Gastrocnemius medialis (tissue), 4 donors: ENCODE measurements at places on chromosomes 1 and 21. TPM values are rescaled to one million over a fixed set of nuclear protein-coding genes. Genes with fewer than 3 reads are reported as not detected.

Gene NIT1
- 16.1 TPM for total RNA-seq

Gene OR2L8
- total RNA-seq, result not detected

DNA sequence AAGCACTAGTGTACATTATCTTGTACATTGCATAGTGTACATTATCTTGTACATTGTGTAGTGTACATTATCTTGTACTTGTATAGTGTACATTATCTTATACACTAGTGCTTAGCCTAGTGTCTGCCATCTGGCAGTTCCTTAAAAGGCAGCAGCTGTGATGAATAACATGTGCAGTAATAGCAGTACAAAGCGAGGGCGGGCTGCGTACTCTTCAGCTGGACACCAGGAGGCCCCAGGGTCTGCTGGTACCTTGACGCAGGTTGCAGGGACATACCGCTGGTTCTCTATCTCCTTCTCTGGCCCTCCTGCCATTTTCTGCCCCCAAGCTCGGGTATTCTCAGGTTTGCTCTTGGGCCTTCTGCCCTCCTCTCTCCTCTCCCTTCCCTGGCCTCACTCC lies 149.6 kb downstream of the SEC16B start:
- DNase-seq, result no peak
- H3K27me3 ChIP-seq, result no peaks in the 10 kb centered on the region
- H3K36me3 ChIP-seq, result no peaks in the 10 kb centered on the region
- no peak overlapping the region for H3K4me3 ChIP-seq
- H3K4me1 ChIP-seq, result no peaks in the 10 kb centered on the region

DNA sequence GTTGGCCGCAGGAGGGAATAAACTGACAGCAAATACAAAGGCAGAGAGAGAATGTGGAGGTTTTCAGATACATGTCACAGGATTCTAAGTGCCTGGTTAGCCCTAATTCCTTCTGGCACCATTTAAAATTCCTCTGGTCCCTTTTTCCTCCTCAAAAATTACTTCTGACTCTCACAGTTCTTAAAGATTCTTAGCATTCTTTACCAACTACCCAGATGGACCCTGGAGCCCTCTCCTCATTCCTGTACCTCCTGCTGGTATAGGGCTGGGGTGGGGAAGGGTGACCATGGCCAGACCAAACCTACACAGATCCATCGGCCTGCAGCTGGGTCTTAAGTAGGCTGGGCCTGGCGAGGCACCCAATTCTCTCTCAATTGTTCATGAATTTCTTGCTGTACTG lies 7.2 kb downstream of the MKNK1 start:
- no peaks in the 10 kb centered on the region for H3K27me3 ChIP-seq
- peaks cover 25% of the 10 kb centered on the region for H3K4me1 ChIP-seq
- peaks cover 22% of the 10 kb centered on the region for H3K36me3 ChIP-seq
- DNase-seq, result no peak

DNA sequence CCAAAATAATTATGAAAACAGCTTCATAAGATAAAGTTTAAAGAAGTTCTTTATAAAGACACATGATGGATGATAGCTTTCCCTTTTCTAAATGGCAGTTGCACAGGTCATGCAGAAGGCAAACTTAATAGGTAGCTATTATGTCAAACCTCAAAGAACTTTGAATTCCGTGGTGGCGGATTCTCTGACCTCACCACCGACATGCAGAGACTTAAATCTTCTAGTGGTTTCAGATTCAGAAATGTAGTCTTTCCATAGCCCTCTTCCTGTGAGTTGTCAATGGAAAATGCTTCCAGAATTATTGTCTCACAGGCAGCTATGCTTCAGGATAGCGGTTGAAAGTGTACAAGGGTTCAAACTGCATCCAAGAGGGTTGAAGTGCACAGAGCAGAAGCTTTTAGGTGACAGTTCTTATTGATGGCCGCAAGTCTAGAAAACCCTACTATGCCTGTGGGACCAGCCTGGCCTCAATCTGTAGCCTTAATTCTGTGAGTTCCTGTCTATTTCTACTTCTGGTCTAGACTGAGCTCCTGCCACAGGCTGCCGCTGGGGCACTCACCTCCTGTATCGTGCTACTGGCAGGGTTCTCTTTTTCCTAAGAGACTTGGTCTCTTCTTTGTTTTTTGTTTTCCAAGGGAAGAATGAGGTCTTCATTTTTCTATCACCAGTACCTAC lies 117.0 kb upstream of the ERRFI1 start:
- no peak overlapping the region for H3K4me3 ChIP-seq
- H3K27me3 ChIP-seq, result no peaks in the 10 kb centered on the region
- peaks cover under 1% of the 10 kb centered on the region for H3K4me1 ChIP-seq
- H3K36me3 ChIP-seq, result no peaks in the 10 kb centered on the region
- no peak overlapping the region for H3K27ac ChIP-seq

- peaks cover 19% of the 10 kb centered on the region for H3K4me1 ChIP-seq
- DNase-seq, result no peak
- no peaks in the 10 kb centered on the region for H3K27me3 ChIP-seq
Measured at GRCh38 chr1:6972399-6972798, 187.1 kb downstream of the CAMTA1 start.

DNA sequence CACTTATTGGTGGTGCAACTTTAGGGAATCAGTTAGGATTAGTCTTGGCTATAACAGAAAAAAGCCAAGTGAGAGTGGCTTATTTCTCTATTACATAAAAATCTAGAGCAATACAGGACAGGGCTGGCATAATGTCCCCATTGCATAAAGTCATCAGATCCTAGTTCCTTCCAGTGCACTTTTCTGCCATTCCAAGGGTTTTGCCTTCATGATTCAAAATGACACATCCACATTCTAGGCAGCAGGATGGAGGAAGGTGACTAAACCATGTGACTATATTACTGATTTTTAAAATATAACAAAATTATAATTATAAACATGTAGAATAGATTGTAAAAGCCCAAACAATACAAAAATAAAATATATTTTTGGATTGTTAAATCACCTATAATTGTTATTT lies 18.8 kb downstream of the JUN start:
- H3K4me3 ChIP-seq, result no peak overlapping the region
- no peak for DNase-seq
- no peak overlapping the region for H3K27ac ChIP-seq
- no peaks in the 10 kb centered on the region for H3K27me3 ChIP-seq
- no peaks in the 10 kb centered on the region for H3K36me3 ChIP-seq

DNA sequence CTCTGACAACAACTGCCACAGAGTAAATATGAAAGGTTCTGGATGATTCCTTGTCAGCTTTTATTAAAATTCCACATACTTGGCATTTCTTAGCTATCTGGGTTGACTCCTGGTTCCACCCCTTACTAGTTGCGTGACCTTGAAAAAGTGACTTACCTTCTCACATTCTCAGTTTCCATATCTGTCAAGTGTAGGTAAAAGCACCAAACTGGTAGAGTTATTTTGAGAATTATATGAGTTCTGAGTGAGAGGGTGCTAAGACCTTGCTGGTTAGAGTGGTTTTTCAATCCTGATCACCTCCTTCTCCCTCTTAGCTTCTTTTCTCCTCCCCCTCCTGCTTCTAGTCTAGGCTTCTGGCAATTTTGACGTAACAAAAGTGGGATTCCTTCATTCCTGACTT lies 83.4 kb upstream of the ABCD3 start:
- no peaks in the 10 kb centered on the region for H3K36me3 ChIP-seq
- DNase-seq, result no peak
- no peaks in the 10 kb centered on the region for H3K27me3 ChIP-seq

DNA sequence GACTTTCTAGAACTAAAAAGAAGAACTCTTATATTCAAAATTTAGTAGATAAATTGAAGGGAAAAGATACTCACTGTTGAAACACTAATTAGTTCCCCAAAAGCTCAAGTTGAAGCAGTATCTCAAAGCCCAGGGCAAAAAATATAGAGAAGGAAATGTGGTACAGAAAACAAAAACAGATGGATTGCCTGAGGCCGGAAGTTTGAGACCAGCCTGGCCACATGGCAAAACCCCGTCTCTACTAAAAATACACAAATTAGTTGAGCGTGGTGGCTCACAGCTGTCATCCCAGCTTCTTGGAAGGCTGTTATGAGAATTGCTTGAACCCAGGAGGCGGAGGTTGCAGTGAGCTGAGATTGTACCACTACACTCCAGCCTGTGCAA lies 36.0 kb downstream of the FAM177B start:
- H3K36me3 ChIP-seq, result no peaks in the 10 kb centered on the region
- no peak overlapping the region for H3K4me3 ChIP-seq
- no peaks in the 10 kb centered on the region for H3K4me1 ChIP-seq
- H3K27me3 ChIP-seq, result no peaks in the 10 kb centered on the region

DNA sequence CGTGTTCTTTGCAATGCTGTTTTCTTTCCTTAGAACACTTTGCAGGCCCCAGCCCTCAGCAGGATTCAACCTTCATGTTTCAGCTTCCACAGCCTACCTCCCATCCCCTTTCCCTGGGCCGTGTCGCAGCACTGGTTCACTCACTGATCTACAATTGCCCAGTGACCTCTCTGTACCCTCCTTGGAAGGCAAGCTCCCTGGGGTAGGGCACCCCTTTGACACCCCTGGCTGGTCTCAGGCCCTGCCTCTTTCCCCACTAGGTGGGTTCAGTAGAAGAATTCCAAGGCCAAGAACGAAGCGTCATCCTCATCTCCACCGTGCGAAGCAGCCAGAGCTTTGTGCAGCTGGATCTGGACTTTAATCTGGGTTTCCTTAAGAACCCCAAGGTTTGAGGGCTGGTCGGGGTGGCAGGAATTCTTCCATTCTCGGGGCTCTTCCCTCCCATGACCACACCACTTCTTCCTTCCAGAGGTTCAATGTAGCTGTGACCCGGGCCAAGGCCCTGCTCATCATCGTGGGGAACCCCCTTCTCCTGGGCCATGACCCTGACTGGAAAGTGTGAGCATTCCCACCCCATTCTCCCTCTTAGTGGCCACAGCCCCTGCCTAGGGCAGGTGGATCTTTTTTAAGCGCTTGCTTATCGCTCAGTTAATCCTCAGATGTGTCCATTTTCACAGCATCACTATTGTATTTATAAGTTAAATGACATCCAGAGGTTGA lies 7.3 kb downstream of the RHOC start:
- peaks cover 19% of the 10 kb centered on the region for H3K36me3 ChIP-seq
- no peak overlapping the region for H3K4me3 ChIP-seq
- DNase-seq, result no peak
- peak overlapping the region; percentile 94 for H3K27ac ChIP-seq
- H3K27me3 ChIP-seq, result no peaks in the 10 kb centered on the region

GRCh38 chr1:92601044-92601443 lies 114.3 kb upstream of the GFI1 start:
- no peaks in the 10 kb centered on the region for H3K27me3 ChIP-seq
- H3K36me3 ChIP-seq, result no peaks in the 10 kb centered on the region
- DNase-seq, result no peak
- no peak overlapping the region for H3K4me3 ChIP-seq

GRCh38 chr1:226618380-226618779 lies 69.8 kb downstream of the STUM start:
- H3K4me1 ChIP-seq, result no peaks in the 10 kb centered on the region
- H3K27ac ChIP-seq, result no peak overlapping the region
- no peaks in the 10 kb centered on the region for H3K27me3 ChIP-seq
- no peak for DNase-seq

GRCh38 chr1:2291577-2291976 lies 63.5 kb downstream of the SKI start:
- H3K36me3 ChIP-seq, result no peaks in the 10 kb centered on the region
- H3K27me3 ChIP-seq, result no peaks in the 10 kb centered on the region
- H3K27ac ChIP-seq, result no peak overlapping the region
- peaks cover 64% of the 10 kb centered on the region for H3K4me1 ChIP-seq

DNA sequence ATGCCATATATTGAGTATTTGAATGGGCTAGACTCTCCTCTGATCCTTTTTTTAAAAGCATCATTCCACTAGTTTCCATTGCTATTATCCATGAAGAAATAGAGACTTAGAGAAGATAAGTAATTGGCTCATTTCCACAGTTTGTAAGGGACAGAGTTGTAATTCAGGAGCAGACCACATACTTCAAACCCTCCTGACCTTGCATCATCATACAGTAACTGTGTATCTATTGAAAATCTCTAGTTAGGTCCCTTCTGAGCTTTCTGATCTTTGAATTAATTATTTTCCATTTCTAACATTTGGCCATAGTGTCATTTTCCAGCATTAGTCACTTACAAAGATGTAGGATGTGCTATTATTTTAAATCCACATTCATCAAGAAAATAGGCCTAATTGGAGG lies 386.5 kb upstream of the ST6GALNAC5 start:
- no peaks in the 10 kb centered on the region for H3K36me3 ChIP-seq
- H3K4me3 ChIP-seq, result no peak overlapping the region
- H3K27ac ChIP-seq, result no peak overlapping the region
- DNase-seq, result no peak
- no peaks in the 10 kb centered on the region for H3K27me3 ChIP-seq

DNA sequence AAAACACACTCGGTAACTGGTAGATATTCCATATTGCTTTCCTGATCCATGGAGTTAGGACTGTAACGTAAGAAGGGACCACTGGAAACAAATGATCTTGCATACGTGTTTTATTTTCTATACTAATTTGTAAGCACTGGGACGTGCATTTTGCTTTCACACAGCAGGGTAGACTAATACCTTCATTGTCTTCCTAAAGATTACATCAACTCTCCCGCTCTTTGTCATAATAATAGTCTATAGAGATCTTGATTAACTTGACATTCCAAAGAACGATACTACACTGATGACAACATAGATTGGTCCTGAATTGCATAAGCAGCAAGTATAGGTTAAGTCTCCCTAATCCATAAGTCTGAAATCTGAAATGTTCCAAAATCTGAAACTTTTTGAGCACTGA lies 166.5 kb downstream of the FAF1 start:
- H3K27ac ChIP-seq, result no peak overlapping the region
- H3K4me3 ChIP-seq, result no peak overlapping the region
- H3K27me3 ChIP-seq, result no peaks in the 10 kb centered on the region
- no peaks in the 10 kb centered on the region for H3K4me1 ChIP-seq
- DNase-seq, result no peak
- no peaks in the 10 kb centered on the region for H3K36me3 ChIP-seq

DNA sequence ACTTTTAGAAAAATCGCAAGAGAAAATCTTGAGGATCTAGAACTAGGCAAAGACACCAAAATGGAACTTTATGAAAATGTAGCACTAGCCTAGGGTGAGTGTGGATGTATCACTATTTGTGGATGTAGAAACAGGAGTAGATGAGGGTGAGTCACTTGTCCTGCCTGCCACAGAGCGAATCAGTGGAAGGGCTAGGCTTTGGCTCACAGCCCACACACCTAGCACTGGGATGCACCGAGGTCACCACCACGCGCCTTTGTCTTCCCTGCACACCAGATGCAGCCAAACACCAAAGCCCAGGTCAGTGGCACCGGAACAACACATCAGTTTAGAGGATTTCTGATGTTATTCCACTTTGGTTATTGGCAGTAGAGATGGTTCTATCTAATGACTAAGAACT lies 38.2 kb downstream of the PKNOX1 start:
- H3K4me1 ChIP-seq, result no peaks in the 10 kb centered on the region
- peaks cover 30% of the 10 kb centered on the region for H3K36me3 ChIP-seq
- no peak overlapping the region for H3K4me3 ChIP-seq
- H3K27me3 ChIP-seq, result no peaks in the 10 kb centered on the region

GRCh38 chr1:87632232-87632631 lies 303.6 kb downstream of the LMO4 start:
- no peak overlapping the region for H3K4me3 ChIP-seq
- DNase-seq, result no peak
- H3K27ac ChIP-seq, result no peak overlapping the region
- H3K4me1 ChIP-seq, result no peaks in the 10 kb centered on the region
- no peaks in the 10 kb centered on the region for H3K36me3 ChIP-seq
- H3K27me3 ChIP-seq, result no peaks in the 10 kb centered on the region
